HuH-7 (cell line): ENCODE measurements at places on chromosomes 7 and 10.
A peak's percentile ranks its signal among the peaks of the same experiment; 100 is the strongest.

- no peak for DNase-seq
These were observed 123.4 kb downstream of the SNX13 start for GRCh38 chr7:17816903-17817302.

DNA sequence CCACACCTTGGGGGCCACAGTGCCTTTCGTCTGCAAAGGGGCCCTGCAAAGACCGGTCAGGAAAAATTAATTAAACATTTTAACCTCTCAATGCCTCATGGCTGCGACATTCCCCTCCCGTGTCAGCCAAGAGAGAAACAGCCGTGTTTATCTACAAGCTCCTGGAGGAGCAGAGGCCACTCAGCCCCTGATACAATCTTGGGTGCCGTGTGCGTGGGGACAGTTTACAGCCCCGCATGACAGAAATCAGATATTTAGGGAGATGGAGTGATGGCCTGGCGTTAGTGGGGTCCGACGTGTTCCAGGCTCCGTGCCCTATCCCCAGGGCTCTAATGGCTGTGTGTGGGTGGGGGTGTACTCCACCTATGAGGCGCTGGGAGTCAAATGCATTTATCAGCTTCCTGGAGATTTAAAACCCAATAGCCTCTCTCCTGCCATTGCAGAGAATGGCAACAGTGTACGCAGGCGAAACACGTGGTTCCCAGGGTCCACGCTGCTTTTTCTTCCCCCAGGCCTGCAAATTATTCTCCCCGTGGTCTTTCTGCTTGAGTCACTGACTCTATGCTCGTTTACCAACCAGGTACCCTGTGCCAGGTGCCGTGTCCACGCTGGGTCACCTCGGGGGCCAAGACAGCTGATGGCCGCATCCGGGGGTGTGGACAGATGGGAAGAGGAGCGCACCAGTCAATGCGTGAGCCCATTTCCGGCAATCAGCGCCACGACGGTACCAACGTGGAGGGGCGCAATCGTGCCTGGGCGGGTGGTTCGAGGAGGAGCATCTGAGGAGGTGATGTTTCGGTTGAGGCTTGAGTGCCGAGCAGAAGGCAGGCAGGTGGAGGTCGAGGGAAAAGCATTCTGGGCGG lies 26.6 kb upstream of the PSMG3 start:
- DNase-seq = no peak

DNA sequence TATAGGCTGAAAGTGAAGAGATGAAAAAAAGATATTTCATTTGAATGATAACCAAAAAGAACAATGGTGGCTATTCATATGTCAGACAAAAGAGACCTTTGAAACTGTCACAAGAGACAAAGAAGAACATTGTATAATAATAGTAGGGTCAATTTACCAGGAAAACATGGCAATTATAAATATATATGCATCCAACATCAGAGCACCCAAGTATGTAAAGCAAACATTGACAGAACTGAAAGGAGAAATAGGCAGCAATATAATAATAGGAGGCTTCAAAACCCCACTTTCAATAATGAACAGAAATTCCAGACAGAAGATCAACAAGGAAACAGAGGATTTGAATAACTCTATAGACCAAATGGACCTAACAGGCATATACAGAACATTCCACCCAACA lies 876.2 kb downstream of the GRID1 start:
- no peak for DNase-seq

- no peak for DNase-seq
These were observed 335.1 kb upstream of the POM121L12 start for GRCh38 chr7:52700349-52700748.

- DNase-seq = no peak
These were observed 117.5 kb downstream of the AHR start for GRCh38 chr7:17415955-17416354.

DNA sequence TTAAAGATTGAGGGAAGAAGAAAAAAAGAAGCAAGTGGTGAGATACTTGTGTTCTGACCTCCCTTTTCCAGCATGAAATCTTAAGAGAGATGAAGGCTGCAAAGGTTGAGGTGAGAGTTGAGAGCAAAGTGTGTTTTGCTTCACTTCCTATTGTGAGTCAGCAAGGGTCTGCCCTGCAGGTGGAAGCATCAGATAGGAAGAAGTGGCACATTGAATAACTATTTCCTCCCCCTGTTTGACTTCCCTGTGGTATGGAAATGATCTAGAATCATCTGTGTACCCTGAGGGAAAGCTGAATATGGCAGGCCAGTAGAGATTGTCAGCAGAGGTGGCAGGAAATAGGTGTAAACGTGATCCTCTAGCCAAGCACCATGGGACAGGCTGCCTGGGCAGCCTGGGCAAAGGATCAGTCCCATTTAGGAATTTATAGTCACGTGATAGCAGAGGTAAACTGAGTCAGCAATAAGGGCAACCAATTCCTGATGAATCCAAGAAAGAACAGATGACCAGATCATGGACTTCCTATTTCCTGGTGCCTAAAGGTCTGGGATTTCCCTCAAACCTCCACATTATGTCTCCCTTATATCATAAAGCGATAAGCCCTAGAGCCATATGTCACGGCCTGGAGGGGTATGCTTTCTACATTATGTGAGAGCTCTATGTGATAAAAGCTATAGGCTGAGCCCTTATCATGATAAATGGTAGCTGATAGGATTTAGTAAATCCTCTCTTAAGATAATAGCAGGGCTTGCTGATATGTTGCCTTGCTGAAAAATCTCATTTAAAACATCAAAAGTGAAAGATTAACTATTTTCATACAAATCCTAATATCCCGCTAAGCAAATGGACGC lies 287.0 kb downstream of the MDFIC start:
- DNase-seq = no peak

DNA sequence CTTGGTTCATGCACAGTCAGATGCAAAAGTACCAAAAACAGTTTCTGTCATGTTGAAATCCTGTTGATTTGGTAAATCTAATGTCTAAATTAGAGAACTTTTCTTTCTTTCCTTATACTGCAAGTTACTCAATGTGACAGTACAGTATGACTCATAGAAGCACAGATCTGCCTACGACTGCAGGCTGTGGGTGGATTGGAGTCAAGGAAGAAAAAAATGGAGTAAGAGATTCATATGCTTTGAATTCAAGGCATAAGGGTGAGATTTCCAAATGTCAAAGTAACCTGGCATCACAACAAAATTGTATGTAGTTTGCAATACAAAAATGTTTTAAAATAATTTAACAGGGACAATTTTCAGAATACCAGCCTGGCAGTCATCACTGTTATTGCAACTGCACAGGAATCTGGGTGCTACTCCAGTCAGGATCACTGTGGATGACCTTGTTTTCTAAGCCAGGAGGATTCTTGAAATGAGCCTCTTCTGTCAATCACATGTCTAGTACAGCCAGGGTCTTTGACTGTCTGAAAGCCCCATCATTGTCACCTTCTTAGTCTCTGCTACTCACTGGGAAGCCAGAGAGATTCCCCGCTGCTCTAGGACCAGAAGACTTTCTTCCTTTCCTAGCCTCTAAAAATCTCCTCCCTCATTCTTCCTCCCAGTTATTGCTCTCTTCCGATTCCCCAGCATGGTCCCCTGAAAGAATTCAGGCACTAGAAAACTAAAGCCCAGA lies 83.6 kb downstream of the CD36 start:
- DNase-seq = no peak

DNA sequence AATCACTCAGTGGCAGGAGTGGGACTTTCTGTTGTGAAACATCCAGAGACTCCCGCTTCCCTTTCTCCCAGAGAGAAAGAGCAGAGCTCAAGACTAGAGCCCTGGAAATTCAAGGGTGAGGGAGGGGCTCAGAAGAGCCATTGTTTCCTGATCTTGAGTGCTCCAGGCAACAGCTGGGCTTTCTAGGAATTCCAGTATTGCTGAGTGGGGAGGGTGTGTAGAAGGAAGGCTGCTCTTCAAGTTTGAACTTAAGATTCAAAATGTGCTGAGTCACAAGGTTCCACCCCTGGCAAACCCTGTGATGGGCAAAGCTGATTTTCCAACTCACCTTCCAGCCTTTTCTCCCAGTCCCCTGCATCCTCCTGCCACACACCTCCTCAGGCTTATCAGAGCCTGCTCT lies 42.3 kb upstream of the MSRB2 start:
- no peak for DNase-seq

- peak; percentile 65 for DNase-seq
These were observed 25.8 kb upstream of the TMEM120A start for GRCh38 chr7:76020031-76020714.

GRCh38 chr10:131570716-131571307 lies 259.3 kb upstream of the TCERG1L start:
- DNase-seq = no peak

DNA sequence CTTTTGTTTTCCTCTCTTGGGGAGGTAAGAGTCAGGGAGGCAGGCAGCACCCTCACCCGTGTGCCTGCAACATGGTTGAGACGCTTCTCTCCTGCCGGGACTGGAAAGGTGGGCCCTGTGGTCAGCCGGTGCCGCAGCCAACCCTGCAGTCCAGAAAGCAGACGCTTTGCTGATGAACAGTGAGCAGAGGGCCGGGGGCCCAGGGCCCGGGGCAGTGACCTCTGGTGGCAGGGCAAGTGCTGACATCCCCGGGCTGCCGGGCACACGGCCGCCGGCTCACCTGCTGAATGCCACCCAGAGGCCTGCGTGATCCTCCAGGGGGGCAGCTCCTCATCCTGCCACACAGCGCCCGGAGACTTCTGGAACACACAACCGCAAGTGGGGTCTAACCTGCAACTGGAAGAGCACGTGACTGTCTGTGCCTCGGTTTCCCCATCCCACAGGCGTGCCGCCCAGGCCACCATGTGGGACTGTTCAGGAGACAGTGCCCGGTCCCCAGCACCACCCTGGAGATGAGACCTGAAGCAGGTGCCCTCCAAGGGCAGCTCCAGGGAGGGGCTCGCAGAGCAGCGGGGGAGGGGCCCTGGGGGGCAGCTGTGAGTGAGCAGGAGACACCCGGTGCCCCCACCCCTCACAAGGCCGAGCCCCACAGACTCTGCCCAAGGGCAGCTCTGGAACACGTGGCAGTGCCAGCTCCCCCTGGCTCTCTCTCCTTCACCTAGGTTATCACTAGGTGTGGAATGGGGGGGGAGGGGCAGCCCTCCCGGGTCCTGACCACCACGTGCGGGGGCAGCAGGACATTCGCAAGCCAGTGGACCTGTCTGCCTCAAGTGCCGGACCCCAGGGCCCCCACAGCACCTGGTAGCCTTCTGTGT lies 2.2 kb upstream of the ADGRA1 start:
- DNase-seq = no peak

- no peak for DNase-seq
These were observed 76.3 kb downstream of the COL13A1 start for GRCh38 chr10:69878038-69878437.

GRCh38 chr10:84095811-84096497 lies 43.4 kb upstream of the GHITM start:
- DNase-seq = no peak

- DNase-seq = no peak
These were observed 509.0 kb upstream of the PODXL start for GRCh38 chr7:132065193-132065988.

DNA sequence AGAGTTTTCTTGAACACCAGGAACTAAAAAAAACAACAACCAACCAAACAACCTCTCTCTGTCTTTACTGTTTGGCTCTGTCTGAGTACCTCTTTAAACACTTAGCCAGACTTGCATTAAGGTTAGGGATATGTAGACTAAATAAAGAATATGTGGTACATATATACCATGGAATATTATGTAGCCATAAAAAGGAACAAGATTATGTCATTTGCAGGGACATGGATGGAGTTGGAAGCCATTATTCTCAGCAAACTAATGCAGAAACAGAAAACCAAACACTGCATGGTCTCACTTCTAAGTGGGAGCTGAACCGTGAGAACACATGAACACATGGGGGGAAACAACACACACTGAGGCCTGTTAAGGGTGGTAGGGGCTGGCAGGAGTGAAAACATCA lies 116.0 kb upstream of the ANTXRL start:
- no peak for DNase-seq

DNA sequence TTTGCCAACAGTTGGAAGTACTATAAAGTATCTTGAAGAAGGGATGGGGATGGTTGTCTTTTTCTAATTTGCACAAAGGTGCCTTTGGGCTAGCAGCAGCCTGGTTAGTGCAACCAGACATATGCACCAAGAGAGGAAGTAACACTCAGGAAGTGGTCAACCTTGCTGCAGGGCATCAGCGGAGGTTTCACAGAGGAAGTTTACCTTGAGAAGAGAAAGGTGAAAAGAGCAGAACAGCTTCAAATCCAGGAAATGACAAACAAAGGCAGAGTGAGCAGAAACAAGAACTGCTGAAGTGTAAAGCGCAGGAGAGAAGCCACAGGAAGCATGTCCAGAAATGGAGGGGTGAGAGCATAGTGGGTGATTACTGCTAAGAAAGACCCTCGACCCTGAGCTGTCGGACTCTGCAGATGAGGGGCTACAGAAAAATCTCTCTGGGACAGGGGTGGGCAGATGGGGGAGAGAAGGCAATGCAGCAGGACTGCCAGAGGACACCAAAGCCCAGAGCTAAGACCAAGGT lies 66.9 kb downstream of the STK17A start:
- DNase-seq = no peak

- no peak for DNase-seq
These were observed 2.4 kb upstream of the ST7 start for GRCh38 chr7:116950889-116951351.

DNA sequence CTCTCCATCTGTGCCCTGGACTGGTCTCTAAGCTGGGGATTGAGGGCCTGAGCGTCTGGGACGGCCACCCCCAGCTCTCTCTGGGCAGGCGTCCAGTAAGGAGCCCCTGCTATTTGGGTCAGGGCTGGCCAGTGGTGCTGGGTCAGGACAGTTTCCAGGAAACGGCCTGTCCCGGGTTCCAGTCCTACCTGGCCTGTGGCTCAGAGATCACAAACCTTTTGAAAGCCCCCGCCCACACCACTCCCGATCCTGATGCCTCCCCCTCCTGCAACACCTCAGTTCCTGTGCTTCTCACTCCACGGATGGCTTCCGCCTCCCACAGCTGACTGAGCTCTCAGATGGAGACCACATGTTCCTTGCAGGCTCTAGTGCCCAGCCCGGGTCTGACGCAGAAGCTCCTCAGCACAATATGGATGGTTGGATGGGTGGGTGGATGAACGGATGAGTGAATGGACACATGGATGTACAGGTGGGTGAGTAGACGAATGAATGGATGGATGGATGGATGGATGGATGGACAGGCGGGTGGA lies 91.7 kb upstream of the PDGFA start:
- no peak for DNase-seq

DNA sequence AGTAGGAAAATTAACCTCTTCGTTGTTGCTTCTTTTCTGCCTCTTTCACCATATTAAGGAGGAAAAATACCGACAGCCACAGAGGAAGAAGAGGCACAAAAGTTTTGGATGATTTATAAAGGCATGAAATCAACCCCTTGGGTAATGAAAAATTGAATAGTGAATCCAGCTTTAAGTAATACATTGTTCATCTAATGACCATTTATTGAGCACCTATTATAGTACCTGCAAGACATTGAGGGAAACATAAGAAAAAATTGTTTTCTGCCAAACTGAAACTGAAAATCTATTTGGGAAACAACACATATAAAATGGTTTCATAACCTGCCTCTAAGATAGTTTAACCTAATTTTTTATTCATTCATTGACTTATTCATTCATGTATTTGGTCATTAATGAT lies 8.2 kb downstream of the ECHDC3 start:
- DNase-seq = no peak

DNA sequence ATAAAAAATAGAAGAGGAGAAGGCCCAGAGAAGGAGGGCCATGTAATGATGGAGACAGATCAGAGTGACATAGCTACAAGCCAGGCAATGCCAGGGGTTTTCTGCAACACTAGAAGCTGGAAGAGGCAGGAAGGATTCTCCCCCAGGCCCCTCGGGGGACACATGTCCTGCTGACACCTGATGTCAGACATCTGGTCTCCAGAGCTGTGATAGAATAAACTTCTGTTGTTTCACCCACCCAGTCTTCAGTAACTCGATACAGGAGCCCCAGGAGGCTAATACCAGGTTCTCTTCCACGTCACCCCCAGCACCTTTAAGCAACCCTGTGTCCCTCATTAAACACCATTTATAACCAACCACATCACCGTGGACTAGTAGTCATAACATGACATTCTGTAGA lies 94.9 kb downstream of the TMEM130 start:
- no peak for DNase-seq
